ENCODE measurements at places on chromosomes 13 and 19. TPM values are rescaled to one million over a fixed set of nuclear protein-coding genes. Genes with fewer than 3 reads are reported as not detected.
A peak's percentile ranks its signal among the peaks of the same experiment; 100 is the strongest.

DNA sequence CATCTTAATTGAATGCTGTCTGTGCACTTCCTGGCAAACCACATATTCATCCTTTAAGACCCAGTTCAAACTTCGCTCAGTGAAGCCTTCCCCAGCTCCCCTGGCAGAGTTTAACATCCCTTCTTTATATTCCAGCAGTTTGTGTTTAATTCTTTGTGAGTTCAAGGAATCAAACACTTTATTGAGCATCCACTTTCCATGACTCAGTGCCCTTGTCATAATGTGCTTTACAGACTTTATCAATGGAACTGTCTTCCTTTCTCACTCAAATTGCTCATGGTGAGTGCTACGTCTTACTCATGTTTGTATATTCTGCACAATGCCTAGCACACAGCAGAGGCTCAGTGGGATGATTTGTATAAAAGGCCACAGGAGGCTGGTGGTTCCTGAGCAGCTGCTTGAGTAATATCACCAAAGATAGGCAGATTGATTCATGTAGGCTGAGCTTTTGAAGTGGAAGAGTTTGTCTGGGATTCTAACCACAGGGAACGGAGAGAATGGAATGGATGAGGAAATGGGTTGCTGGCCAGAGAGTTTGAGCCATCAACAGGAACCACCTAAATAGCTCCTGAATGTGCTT lies 44.2 kb downstream of the SERTM1 start:
- no peak overlapping the region for H3K4me3 ChIP-seq
- H3K27me3 ChIP-seq = peaks cover 55% of the 10 kb centered on the region
- no peak for DNase-seq

DNA sequence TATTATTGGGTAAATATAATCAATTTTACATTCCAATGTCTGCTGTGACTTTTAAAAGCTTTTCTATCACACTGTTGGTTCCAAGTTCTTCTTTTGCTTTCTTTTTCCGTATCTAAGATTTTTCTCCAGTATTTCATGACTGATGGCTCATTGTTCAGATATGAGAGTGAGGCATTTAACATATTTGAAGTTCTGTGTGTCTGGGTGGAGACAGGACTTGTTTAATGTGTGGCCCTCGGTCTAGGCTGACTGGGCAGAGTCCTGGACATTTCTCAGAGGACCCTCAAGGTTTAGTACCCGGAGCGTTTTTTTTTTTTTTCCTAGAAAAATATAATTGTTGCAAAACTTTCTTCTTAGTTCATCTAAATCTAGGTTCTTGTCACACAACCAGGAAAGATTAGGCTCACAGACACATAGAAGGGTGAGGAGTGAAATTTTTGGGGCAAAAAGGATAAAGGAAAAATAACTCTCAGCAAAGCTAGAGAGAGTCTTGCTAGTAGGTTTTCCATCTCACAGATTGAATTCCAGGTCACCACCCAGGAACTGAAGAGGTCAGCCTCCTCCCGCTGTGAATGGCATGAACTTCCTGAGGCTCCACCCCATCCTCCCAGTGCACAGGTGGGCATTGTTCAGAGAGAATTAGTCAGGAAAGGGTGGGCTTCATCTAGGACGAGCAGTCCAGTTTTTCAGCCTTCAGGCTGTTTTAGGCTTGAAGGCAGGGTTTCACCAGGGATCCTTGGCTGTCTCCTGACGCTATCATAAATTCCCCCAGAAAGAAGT lies 1002.4 kb upstream of the PCDH9 start:
- H3K4me3 ChIP-seq = no peak overlapping the region
- peak overlapping the region; percentile 28 for H3K27ac ChIP-seq
- H3K4me1 ChIP-seq = peaks cover 11% of the 10 kb centered on the region
- H3K27me3 ChIP-seq = no peaks in the 10 kb centered on the region
- DNase-seq = no peak

- H3K4me1 ChIP-seq = peaks cover 14% of the 10 kb centered on the region
- H3K27ac ChIP-seq = peak overlapping the region; percentile 41
- peak; percentile 47 for DNase-seq
- no peaks in the 10 kb centered on the region for H3K27me3 ChIP-seq
Measured at GRCh38 chr13:76350399-76350798, 535.8 kb downstream of the KCTD12 start.

Gene CABP5
- total RNA-seq = not detected

All from MCF 10A (cell line).